NCI-H1436 treated with DMSO at 0.1 percent for 48 hours (cell line): ENCODE measurements at places on chromosomes 16 and 17.

DNA sequence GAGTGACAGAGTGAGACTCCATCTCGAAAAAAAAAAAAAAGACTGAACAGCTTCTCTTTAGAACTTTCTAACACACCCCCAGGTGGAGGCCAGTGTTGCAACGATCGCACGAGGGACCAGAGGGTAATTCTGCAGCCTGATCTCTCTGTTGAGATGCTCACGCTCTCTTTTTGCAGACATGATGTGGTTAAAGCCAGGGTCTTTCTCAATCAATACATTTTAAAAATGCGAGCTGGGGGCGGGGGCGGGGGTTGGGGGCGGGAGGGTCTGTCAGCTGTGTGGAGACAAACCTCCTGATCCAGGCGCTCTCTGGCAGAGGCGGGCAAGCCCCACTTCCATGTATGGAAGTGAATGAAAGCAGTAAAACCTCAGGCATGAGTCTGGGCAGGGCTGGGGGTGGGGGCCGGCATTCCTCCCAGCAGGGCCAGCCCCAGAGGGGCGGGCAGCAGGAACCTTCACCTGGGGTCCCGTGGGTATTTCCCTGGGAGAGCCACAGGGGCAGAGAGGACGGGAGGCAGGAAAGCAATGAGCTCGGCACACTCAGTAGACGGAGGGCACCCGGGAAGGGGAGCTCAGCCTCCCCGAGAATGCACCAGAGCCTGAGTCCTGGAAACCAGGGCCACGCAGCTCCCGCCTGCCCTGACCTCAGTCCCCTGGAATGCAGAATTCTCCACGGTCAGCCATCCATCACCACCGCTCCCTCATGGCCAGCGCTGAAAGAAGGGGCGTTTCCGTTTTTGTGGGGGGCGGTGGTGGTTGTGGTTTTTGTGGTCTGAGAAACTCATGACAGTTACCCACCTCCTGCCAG lies 28.0 kb downstream of the NXN start:
- no peak for DNase-seq

DNA sequence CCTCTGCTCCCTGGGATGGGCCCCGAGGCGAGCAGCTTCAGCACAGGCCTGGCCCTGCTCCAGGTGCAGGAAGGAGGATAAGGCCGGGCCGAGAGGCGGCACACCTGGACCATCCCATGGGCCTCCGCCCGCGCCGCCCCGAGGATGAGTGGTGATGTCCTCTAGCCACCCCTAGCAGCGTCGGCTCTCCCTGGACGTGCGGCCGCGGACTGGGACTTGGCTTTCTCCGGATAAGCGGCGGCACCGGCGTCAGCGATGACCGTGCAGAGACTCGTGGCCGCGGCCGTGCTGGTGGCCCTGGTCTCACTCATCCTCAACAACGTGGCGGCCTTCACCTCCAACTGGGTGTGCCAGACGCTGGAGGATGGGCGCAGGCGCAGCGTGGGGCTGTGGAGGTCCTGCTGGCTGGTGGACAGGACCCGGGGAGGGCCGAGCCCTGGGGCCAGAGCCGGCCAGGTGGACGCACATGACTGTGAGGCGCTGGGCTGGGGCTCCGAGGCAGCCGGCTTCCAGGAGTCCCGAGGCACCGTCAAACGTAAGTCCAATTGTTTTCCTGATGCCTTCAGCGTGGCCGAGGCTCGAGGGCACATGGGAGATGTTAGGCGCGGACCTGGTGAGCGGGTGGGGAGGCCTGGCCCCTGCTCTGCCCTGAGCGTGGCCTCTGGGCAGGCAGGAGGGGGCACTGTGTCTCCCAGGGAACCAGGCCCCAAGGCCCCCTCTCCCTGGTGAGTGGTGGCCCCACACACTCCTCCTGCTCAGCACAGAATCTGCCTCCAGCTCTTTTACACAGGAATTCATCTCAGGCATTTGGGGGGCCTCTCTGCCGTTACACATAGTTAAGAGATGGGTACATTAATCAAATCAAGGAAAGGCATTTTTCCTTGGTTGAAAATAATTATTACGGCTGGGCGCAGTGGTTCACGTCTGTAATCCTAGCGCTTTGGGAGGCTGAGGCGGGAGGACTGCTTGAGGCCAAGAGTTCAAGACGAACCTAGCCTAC lies 855 bp downstream of the TMEM204 start:
- DNase-seq: no peak

DNA sequence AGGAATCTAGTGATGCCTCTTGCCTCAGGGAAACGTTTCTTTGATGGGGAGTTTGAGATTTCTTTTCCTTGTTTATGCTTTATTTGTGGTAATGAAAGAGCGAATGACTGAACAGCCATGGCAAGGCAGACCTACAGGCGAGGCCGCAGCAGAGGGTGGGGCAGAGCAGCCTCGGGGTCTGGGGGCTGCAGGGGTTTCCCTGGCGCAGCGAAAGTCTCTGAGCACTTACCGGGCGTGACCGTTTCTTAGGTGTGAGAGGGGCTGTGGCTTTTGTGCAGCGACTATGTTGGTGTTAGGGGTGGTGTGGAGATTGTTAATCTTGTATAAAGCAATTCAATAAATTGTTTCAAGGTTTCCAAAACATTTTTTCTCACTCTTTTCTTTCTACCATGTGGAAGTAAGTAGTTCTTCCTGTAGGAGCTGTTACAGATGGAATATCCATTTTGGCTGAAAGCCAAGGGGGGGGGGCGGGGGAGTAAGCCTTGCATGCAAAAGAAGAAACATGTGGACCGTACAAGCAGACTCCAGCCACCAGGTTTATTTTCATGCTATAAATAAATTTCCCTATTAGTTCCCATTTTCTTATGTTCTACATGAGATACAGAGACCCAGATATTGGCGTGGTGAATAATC lies 34.8 kb downstream of the UBN1 start:
- no peak for DNase-seq

- no peak for DNase-seq
Observed at GRCh38 chr17:61555127-61555566, 35.9 kb downstream of the NACA2 start.

- DNase-seq: no peak
Observed at GRCh38 chr17:74526681-74527080, 4.6 kb downstream of the CD300LB start.

DNA sequence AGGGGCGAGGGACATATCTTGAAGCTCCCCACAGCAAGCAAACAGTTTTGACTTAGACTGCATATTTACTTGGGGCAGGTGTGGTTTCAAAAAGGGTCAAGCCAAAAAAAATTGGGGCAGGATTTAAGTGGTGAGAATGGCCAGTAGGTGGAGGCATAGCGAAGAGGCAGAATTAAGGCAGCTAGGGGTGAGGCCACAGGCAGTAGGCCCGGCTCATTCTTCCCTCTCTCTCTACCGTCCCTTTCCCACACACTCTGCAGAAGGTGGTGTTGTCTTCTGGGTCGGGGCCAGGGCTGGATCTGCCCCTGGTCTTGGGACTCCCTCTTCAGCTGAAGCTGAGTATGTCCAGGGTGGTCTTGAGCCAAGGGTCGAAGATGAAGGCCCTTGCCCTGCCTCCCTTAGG lies 2.6 kb downstream of the SHBG start:
- no peak for DNase-seq

DNA sequence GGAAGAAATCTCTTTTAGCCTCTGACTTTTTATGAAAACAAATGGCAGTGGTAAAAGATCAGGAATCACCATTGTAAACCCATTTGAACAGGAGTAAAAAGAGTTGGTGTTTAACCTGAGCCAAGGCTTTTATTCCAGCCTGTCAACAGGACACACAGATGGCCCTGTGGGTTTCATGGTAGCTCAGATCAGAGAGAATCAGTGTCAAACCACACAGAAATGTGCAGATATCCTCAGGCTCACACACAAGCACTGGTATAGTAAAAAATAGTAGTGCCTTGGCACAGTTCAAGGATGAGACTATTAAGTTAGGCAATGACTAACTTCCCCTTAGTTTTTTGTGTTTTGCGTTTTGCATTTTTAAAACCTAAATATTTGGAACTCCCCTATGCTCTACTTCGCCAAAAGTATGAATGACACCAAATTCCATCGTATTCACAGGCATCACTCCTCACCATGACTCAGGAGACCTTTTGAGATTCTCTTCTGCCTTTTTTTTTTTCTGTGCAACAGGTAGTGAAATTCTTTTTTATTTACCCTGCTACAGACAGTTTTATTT lies 1200.0 kb downstream of the CDH11 start:
- DNase-seq: no peak
